ENCODE measurements at places on chromosomes 3 and 15.
A peak's percentile ranks its signal among the peaks of the same experiment; 100 is the strongest.

DNA sequence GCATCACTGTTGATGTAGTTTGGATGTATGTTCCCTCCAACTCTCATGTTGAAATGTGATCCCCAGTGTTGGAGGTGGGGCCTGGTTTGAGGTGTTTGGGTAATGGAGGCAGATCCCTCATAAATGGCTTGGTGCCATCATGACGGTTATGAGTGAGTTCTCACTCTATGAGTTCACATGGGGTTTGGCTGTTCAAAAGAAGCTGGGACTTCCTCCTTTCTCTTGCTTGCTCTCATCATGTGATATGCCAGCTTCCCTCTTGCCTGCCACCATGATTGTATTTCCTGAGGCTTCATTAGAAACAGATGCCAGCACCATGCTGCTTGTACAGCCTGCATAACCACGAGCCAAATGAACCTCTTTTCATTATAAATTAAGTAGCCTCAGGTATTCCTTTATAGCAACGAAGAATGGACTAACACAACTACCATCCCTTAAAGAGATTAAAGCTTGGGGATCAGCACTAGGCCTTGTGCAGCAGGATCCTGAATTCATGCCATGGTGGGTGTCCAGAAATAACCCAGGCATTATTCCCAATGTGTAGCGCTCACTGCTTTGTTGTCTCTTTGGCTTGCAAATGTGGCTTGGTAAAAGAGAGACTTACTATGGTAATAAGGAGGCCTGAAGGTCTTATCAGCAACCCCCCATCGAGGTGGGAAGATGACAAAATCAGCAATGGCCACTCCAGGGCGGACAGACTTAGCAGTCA lies 41.9 kb downstream of the NDUFB4 start:
- no peak for DNase-seq

GRCh38 chr3:16790432-16791400 lies 94.0 kb upstream of the PLCL2 start:
- no peak for DNase-seq

GRCh38 chr3:196872316-196872715 lies 4.6 kb downstream of the SENP5 start:
- no peak for DNase-seq

GRCh38 chr15:52680761-52681160 lies 1.6 kb upstream of the ATOSA start:
- DNase-seq: no peak

DNA sequence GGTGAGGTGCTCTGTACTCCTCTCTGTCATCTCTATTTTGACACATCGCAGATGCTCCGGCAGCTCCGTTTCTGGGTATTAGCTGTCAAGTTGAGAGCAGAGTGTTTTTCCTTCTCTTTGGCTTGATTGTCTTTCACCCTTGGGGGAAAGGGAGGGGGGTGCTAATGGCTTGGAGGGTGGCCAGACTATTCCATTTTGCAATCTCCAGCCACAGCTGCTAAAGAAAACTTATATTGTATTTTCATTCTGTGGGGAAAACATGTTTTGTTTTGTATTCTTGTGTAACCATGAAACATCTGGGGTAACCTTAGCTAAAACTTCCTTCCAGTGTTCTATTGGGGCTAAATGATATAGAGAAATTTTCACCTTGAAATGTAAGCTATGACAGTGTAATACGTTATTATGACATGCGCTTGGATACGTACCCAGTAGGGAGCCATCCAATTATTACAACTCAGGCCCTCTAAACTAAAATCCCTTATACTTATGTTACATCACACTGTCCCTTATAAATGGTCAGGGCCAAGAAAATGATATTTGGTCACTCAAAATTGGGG lies 14.0 kb upstream of the LARP6 start:
- DNase-seq: no peak

DNA sequence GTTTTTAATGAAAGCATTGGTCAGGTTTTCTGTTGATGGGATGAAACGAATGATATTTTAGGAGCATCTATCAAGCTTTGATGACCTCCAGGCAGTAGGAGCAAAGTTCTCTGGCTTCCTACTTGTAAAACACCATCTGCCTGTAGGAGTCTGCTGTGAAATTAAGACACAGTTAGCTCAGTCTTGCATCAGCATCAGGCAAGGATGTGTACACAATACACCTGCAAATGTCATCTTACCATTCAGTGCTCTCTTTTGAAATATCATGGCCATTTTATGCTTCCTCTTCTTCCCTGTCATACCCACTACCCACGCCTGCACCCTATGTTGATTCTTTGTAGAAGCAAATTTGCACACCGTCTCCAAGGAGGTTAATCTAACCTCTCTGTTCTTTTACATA lies 38.2 kb downstream of the B3GALNT1 start:
- DNase-seq: no peak

GRCh38 chr3:133540896-133541674 lies 32.4 kb upstream of the CDV3 start:
- DNase-seq: no peak

- DNase-seq: no peak
Observed at GRCh38 chr15:36008719-36009118, 462.8 kb upstream of the DPH6 start.

GRCh38 chr3:192063570-192063969 lies 602.6 kb downstream of the PYDC2 start:
- no peak for DNase-seq

DNA sequence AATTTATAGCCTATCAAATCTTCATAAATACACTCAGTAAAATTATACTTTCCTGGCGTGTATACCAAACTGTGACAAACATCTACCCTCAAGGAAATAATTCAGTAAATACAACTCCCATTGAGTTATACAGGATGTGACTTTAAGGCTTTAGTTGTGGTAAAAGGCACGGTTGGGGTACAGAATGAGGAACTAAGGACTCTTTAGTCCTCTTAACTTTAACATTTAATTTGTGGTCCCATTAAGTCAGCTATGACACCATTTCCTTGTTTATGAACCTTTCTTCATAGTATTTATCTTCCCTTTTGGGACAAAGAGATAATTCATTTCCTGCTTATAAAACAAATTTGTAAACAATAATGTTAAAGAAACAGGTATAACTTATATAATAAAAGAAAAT lies 30.2 kb downstream of the IFT80 start:
- DNase-seq: no peak

GRCh38 chr3:67635257-67635656 lies 19.2 kb downstream of the SUCLG2 start:
- no peak for DNase-seq

GRCh38 chr3:36989568-36989967 lies 3.4 kb downstream of the EPM2AIP1 start:
- no peak for DNase-seq

- peak; percentile 48 for DNase-seq
Observed at GRCh38 chr15:56491110-56491722, 26.3 kb upstream of the MNS1 start.

DNA sequence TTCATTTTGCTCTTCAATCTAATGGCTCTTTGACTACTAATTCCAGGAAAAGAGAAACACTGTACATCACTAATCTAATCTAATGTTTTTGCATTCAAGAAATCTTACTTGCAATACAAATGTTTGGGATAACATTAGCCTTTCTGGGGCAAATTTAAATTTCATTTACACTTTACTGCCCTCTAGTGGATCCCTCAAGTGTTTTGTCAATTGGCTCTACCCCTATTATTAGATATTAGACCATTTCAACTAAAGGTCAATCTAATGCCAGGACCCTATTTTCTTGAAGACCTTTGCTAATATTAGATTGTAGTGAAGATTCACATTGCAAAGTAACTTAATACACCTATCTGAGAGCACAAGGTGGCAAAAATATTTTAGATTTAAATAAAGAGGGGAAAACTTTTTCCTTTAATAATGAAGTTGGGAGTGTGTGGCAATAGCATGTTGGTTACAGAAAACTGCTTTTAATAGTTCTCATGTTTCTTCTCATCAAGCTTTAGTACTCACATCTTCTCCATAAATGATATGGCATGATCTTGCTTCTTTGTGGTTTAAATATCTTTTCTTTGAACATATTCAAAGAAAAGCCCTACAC lies 5.0 kb downstream of the C2CD4A start:
- no peak for DNase-seq

DNA sequence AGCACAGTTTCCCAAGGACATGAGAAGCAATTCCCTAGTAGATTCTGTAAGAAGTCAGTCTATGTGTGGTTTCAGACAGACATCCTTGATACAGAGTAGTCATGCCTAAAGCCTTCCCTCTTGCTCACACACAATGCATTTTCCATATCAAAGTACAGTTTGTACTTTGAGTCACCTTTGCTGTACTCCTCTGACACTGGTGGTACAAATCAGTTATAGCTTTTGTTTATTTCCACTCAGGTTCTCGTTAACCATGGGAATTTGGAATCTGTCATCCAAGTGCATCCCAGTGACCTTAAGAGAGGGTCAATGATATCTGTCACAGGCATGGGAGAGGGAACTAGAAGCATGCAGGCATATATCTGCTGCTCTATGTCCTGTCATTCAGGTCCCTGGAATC lies 3.6 kb upstream of the GNB4 start:
- DNase-seq: no peak

- no peak for DNase-seq
Observed at GRCh38 chr15:96180087-96180748, 150.3 kb upstream of the NR2F2 start.

DNA sequence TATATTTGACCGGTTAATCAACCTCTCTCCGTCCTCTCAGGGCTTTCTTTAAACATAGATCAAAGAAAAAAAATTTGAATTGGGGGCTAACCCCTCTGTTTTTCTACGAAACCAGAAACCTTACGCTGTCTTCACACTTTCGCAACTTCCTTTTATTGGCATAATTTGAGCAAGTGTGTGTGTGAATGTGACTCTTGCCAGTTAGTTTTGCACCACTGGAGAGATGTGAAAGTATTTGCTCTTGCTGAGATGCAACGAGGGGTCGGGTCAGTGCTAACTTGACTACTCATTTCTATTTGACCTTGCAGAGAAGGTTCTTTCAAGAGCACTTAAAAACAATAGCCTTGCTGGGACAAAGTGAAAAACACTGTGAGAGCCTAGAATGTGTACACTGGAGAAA lies 81.2 kb downstream of the FAM43A start:
- no peak for DNase-seq

DNA sequence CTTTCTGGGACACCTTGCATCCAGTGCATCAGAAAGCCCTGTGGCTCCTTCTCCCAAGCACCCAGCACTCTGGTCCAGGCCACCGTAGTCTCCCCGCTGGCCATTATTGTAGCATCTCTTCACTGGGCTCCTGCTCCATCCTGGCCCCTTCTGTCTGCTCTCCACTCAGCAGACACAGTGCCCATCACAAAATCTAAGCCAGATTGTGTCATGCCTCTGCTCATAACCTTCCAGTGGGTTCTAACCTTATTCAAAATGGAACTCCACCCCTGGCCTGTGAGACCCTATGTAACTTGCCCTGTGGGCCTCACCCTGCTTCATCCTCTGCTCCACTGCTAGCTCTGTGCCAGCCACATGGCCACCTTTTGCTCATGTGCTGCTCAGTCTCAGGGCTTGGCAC lies 31.7 kb upstream of the PRR23E start:
- DNase-seq: no peak

DNA sequence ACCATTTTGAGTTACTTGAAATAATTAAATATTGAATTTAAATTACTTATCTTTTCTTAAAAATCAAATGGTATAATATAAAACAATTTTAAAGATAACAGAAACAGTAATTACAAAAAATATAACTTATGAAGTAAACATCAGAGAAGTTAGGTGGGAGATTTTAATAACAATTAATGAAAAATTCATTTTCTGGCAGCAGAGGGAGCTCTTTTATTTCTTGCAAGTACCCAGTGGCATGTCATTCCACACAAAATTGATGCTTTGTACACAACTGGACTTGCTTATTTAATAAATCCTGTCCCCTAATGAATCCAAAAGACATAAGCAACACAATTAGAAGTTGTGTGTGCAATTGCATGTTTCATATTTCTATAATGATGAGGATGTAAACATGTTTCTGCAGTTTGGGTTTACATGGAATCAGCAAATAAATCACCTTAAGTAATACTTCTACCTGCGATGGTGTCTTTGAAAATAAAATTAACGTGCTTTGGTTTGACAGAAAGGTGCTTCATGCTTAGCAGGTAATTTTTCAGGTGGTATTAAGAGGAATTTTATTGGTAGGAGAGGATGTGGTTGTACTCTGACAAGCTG lies 861.3 kb downstream of the ZPLD1 start:
- no peak for DNase-seq

DNA sequence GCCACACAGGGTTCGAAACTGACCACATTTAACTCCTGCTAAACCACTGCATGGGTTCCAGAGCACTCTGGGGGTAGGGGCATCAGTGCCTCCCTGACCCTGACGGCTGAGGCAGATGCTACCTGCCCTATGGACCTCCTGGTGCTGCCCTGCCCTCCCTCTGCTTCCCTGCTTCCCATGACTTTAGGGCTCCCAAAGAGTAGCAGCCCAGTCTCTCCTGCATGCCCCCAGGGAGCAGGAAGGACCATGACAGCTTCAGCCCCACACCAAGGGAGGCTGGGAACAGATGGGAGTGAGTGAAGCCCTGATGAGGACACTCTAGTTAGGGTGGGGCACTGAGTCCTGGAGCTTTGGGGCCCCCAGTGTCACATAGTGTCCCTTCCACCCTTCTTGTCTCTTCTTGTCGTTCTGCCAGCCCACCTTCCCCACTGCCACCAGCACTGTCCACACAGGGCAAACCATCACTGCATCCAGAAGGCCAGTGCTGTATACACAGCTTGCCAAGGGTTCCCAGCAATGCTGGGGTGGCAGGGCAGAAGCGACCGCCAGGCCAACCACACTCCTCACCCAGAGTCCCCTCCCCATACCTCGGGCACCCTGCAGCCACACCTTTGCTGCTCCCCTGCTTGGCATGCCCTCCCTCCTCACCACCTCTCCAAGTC lies 31.0 kb downstream of the SRPRB start:
- no peak for DNase-seq

DNA sequence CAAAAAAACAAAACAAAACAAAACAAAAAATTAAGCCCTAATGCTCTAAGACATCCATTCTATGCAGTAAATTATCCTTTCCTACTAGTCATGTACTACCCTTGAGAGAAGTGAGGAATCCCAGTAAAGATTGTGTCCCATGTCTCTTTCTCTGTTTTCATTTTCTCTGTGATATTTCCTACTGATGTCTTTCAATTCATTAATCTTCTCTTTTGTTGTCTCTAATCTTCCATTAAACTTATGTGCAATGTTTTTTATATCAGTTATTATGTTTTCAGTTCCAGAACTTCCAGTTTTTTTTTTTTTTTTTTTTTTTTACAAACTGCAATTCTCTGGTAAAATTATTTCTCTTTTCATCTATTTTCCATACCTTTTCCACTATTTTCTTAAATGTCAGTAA lies 44.1 kb upstream of the SLC12A8 start:
- DNase-seq: no peak

GRCh38 chr15:61522411-61522810 lies 293.3 kb upstream of the RORA start:
- no peak for DNase-seq

DNA sequence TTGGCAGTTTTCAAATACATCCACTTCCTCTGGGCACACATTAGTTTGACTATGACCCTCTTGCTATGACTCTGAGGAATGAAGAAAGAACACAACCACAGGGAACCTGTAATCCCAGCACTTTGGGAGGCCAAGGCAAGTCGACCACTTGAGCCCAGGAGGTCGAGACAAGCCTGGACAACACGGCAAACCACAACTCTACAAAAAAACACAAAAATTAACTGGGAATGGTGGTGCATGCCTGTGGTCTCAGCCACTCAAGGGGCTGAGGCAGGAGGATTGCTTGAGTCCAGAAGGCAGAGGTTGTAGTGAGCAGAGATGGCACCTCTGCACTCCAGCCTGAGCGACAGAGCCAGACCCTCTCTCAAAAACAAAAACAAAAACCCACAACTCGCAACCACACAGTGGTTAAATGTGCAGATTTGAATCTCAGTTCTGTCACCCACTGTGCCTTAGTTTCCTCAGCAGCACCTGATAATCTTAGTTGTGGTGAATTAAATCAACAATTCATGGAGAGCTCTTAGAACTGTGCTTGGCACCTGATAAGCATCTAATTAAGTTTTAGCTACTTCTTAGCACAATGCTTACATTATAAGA lies 65.7 kb downstream of the MYLK start:
- no peak for DNase-seq
